Activated CD4-positive, alpha-beta memory T cell treated with anti-CD3 and anti-CD28 coated beads, Interleukin-2, amount 10 ng/mL, durations not matched to agents 7 days and 5 days (primary cell): ENCODE measurements at places on chromosomes 3 and 15. TPM values are rescaled to one million over a fixed set of nuclear protein-coding genes. Genes with fewer than 3 reads are reported as not detected.

Gene SPATA12
- not detected for total RNA-seq

Gene CNBP
- total RNA-seq, result 322 TPM

Gene CISH
- 328 TPM for total RNA-seq

DNA sequence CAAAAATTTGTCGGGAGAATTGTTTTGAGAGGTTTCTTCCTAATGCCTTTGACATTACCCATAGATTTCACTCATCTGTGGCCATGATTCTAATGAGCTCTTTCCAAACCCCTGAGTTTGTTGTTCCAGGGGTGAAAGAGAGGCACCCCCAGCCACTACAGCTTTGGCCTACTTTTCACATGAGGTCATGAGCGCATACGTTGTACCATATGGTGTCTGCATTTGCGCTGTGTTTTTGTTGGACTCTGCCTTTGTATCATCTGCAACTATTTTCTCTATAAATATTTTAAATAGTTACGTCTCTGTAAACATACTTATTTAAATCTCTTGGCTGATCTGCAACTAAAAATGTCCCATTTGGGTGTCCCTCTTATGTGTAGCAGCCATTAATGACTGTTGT lies 107.9 kb downstream of the LRTM1 start:
- no peaks in the 10 kb centered on the region for H3K4me1 ChIP-seq
- no peak overlapping the region for H3K27ac ChIP-seq
- no peak for DNase-seq
- no peak overlapping the region for H3K4me3 ChIP-seq
- H3K27me3 ChIP-seq, result no peaks in the 10 kb centered on the region
- H3K36me3 ChIP-seq, result no peaks in the 10 kb centered on the region

GRCh38 chr15:88954431-88955277 lies 41.5 kb upstream of the MFGE8 start:
- H3K4me3 ChIP-seq, result no peak overlapping the region
- no peak overlapping the region for H3K27ac ChIP-seq
- peaks cover 2% of the 10 kb centered on the region for H3K27me3 ChIP-seq
- no peak for DNase-seq

Gene ROPN1
- not detected for total RNA-seq

Gene MFGE8
- 51.1 TPM for total RNA-seq
